ENCODE measurements at places on chromosomes 6 and 20.

- no peak for DNase-seq
These were observed 491.3 kb upstream of the GJE1 start for GRCh38 chr6:141641406-141641805.

DNA sequence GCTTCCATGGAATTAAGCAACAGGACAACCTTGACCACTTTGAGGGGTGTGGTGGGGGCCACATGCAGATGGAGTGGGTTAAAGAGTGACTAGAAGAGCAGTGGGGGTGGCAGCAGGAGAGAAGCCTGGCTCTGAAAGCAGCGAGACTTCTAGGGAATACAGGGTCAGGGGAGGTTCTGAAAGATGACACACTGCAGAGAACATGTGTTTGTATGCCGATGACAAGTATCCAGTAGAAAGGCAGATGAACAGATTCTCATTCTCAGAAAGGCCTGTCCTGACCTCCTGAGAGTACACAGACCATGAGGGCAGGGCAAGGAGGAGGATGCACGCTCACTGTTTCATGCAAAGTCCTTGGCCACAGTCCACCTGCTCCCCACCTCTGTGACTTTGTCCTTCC, 2.9 kb downstream of the LPA start:
- DNase-seq: no peak

DNA sequence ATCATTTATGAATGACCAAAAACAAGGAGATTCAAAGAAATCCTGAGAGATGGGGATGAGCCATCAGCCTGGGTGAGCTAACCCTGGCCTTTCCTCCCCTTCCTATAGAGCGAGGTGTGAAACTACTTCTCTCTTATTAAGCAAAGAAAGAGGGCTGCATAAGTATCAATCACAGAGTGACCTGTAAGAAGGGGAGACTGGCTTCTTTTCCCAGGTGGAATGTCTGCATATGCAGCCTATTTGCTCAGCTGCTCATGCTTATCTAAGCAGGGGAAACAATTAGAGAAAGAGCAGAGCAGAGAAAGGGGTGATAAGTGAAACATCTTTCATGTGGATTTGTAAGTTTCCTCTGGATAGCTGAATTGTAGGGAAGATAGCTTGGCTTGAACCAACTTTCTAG, 160.0 kb downstream of the PKHD1 start:
- peak; percentile 93 for DNase-seq

- no peak for DNase-seq
These were observed 44.7 kb upstream of the CCN2 start for GRCh38 chr6:131995917-131996316.

GRCh38 chr6:144390886-144391285, 105.8 kb downstream of the UTRN start:
- no peak for DNase-seq

- DNase-seq: no peak
These were observed 14.4 kb upstream of the TTPAL start for GRCh38 chr20:44461142-44461802.

Data from NCI-H69 (cell line).